ENCODE measurements at places on chromosomes 7 and 10. TPM values are rescaled to one million over a fixed set of nuclear protein-coding genes. Genes with fewer than 3 reads are reported as not detected.

- DNase-seq: no peak
These were observed 426.5 kb upstream of the AKR1E2 start for GRCh38 chr10:4399556-4399955.

DNA sequence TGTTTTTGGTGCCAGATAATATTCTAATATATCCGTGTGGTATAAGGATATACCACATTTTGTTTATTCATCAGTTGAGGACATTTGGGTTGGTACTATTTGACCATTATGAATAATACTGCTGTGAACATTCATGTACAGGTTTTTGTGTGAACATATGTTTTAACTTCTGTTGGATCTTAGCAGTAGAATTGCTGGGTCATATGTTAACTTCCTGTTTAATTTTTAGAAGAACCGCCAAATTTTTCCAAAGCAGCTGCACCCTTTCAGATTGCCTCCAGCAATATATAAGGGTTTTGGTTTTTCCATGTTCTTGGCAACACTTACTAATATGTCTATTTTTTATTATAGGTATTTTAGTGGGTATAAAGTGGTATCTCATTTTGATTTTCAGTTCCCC is 22.8 kb downstream of the VPS26A start:
- no peak for DNase-seq

The AKR1D1 gene
- 2.2 TPM for total RNA-seq

The PTF1A gene
- not detected for total RNA-seq

The MUC3A gene
- total RNA-seq: 25.1 TPM

- no peak for DNase-seq
These were observed 683.7 kb upstream of the NRP1 start for GRCh38 chr10:34018129-34018528.

- DNase-seq: no peak
These were observed 21.7 kb upstream of the WNT16 start for GRCh38 chr7:121307021-121307574.

GRCh38 chr7:129789652-129790051 is 163.1 kb downstream of the UBE2H start:
- DNase-seq: no peak

Data from Caco-2 (cell line).